ENCODE measurements at places on chromosomes 12 and 14.

DNA sequence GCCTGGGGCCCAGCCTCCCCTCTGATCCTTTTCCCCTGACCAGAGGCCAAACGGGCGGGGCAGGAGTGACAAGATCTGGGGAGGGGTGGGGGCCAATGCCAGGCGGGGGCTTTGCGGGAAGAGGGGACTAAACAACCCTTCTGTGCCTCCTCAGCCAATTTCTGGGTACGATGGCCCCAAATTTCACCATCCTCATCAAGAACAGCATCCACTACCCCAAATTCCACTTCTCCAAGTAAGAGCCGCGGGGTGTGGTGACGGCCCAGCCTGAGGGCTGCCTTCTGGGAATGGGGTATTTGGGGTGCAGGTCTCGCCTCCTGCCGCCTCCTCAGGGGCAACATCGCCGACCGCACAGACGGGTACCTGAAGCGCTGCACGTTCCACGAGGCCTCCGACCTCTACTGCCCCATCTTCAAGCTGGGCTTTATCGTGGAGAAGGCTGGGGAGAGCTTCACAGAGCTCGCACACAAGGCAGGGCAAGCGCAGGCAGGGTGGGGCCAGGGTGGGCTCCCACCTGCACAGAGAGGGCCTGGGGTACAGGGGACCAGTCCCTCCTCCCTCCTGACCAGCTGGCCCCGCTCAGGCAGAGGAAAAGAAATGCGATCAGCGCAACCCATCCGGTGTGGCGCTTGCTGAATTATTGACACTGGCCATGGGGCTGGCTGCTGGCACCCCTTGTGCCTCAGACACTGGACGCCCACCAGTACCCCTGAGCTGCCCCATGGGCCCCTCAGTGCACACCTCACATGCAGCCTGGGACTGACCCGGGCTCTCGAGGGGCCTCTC lies 1.7 kb downstream of the P2RX2 start:
- no peak for DNase-seq

GRCh38 chr14:38282936-38283335 lies 27.0 kb upstream of the CLEC14A start:
- no peak for DNase-seq

- DNase-seq: no peak
Observed at GRCh38 chr12:111029305-111029704, 108.9 kb upstream of the MYL2 start.

GRCh38 chr12:132560364-132560613 lies 50.1 kb downstream of the LRCOL1 start:
- DNase-seq: no peak

DNA sequence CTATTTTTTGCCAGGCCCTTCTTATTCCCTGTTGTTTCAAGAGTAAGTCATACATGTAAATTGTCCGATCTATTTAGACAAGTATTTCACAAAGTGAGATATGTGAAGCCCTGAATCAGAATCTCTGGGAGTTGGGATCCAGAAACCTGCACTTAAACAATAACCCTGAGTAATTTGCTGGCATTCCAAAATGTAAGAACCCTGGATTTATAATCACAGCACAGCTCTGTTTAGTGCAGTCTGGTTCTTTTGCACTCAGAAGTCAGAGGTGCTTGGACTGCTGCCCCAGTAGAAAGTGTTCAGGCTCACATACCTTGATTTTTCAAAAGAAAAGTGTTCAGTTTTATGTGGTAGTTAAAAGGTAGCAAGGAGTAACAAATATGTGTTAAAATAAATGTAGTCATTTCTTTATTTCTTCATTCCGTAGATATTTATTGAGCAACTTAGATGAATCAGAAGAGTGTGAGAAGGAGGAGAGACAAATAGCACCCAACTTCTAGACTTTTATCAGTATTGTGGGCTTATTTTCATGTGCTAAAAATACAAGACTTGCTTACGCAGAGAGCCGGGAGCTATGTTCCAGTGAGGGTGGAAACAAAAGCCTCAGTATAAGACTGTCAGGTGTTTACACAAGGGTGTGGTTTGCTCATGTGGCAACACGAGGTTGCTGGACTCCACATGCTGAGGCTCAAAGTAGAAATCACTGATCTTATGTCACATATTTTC lies 70.1 kb downstream of the SYNE2 start:
- DNase-seq: no peak

GRCh38 chr12:53971129-53971528 lies 1.8 kb upstream of the HOXC11 start:
- no peak for DNase-seq

DNA sequence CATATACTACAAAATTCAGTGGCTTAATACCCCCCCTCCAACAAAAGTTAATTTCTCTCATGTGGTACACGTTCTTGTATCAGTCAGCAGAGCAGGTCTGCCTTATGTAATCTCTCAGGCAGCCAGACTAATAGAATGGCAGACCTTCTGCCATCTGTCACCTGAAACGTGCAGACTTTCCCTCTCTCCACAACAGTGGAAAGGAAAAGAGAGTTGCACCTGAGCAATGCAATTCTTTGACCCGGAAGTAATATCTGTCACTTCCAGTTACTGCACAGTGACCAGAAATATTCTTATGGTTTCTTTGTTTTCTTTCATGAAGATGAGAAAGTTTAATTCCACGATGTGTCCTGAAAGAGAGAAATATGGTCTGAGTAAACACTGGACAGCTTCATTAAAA lies 14.4 kb downstream of the KERA start:
- DNase-seq: no peak

GRCh38 chr14:38336298-38336697 lies 80.4 kb upstream of the CLEC14A start:
- no peak for DNase-seq

DNA sequence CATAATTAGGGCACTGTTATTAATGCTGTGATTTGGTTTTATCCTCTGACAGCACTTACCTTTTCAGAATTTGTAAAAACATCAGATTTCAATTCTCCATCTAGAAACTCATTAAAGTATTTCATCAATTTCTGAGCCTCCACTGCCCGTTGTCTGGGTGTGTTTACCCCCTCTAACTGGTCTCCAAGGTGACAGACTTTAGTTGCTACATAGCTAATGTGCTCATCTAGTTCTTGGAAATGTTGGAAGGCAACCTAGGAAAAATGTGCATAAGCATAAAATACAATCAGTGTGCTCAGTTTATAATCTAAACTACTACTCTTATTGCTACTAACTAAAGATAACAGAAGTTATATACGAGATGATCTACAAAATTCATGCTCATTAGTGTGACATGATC lies 24.6 kb downstream of the EXOC5 start:
- no peak for DNase-seq

GRCh38 chr12:82857276-82857675 lies 170.6 kb downstream of the TMTC2 start:
- no peak for DNase-seq

- no peak for DNase-seq
Observed at GRCh38 chr14:90587252-90587910, 190.6 kb downstream of the CALM1 start.

- no peak for DNase-seq
Observed at GRCh38 chr14:21467616-21468015, 9.1 kb downstream of the RAB2B start.

DNA sequence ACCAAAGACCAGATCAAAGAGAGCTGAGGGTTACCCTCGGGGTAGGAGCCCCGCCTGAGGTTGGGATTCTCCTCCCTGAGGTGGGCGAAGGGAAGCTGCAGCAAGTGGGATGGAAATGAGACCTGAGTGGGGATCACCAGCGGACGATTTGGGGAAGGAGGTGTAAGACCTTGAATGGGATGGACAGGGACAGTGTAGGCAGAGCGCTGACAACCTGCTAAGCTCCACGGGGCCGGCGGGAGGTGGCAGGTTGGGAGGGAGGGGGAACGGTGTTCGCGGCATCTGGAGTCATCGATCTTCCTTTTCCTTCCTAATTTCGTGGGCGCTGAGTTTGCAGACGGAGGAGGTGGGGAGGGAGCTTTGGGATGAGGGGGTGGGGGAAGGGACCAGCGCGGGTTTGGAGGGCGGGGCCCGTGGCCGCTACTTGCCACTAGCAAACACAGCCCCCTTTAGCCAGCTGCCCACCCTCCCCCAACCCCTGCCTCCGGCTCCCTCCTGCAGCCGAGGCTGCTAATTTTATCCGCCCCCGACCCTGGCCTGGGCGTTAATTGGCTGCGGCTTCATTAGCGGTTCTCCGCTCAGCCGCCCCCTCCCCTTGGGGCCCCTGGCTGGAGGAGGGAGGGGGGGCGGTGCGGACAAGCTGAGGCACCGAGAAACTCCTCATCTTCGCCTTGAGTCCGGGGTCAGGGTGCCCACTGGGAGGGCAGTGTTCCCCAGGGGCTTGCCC lies 2.8 kb upstream of the SHMT2 start:
- no peak for DNase-seq

GRCh38 chr14:104858811-104859426 lies 6.1 kb upstream of the CEP170B start:
- no peak for DNase-seq

DNA sequence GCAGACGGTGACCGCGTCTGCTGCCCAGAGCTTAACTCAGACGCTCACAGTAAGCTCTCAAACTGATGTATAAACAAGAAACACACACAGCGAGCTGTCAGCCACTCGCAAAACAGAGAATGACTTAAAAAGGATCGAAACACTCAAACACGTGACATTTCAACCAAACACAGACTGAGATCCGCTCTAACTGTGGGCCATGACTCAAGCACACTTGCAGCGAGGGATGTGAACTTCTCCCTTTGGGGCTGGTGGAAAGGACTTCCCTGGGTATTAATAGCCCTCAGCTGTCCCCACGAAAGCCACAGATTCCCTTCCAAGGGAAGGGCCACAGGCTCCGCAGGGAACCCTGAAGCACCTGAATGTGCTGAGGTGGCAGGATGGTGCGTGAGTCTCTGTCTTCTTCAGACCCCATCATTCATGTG lies 29.1 kb downstream of the CCDC88C start:
- DNase-seq: no peak

DNA sequence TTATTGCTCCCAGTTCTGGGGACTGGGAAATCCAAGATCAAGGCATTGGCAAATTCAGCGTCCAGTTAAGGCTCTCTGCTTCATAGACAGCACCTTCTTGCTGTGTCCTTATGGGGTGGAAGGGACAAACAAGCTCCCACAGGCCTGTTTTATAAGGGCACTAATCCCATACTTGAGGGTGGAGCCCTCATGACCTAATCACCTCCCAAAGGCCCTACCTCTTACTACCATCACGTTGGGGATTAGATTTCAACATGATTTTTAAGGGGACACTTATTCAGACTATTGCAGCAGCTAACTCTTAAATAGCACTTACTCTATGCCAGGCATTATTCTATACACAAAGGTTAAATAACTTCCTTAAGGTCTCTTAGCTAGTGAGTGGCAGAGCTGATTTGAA lies 17.3 kb downstream of the TOGARAM1 start:
- DNase-seq: no peak

DNA sequence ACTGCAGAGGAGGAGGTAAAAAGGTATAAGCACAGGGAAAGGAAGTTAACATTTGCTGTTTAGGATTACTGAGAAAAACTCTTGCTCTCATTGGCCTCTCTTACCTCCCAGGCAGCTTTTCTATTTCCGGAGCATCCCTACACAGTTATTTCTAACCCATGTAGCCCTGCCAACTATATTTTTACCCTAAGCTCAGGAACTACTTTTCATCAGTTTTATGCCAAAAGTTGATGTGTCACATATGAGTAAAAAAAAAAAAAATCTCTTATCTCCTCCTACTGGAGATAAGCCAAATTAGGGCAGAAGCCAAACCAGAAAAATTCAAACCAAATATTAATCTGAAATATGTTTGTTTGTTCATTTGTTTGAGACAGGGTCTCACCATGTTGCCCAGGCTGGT lies 34.4 kb upstream of the PSMA6 start:
- no peak for DNase-seq

- DNase-seq: no peak
Observed at GRCh38 chr14:68541178-68541896, 251.5 kb downstream of the ZFP36L1 start.

- DNase-seq: no peak
Observed at GRCh38 chr12:32284561-32284960, 114.8 kb upstream of the FGD4 start.

- no peak for DNase-seq
Observed at GRCh38 chr12:132414634-132415326, 75.2 kb upstream of the FBRSL1 start.

Data from right renal cortex interstitium (tissue), 3 donors.